Endothelial cell (in vitro differentiated cells): ENCODE measurements at places on chromosomes 2 and 18. TPM values are rescaled to one million over a fixed set of nuclear protein-coding genes. Genes with fewer than 3 reads are reported as not detected.

GRCh38 chr2:64751286-64752260 is 97.9 kb upstream of the SERTAD2 start:
- H3K27me3 ChIP-seq = peaks cover 6% of the 10 kb centered on the region
- no peaks in the 10 kb centered on the region for H3K36me3 ChIP-seq
- DNase-seq = peak; percentile 95
- peak overlapping the region; percentile 97 for H3K4me3 ChIP-seq
- H3K27ac ChIP-seq = peak overlapping the region; percentile 14

The SP140 gene
- total RNA-seq = not detected

The REG3G gene
- total RNA-seq = not detected

The SLC1A4 gene
- 41.4 TPM for total RNA-seq

The FSHR gene
- total RNA-seq = not detected

- DNase-seq = no peak
- peaks cover 26% of the 10 kb centered on the region for H3K4me1 ChIP-seq
- peaks cover 6% of the 10 kb centered on the region for H3K27me3 ChIP-seq
- peaks cover 11% of the 10 kb centered on the region for H3K36me3 ChIP-seq
Observed at GRCh38 chr18:22275706-22276333, 106.4 kb downstream of the GATA6 start.

The CIB4 gene
- not detected for total RNA-seq
